ENCODE measurements at places on chromosomes 13 and 19. TPM values are rescaled to one million over a fixed set of nuclear protein-coding genes. Genes with fewer than 3 reads are reported as not detected.

GRCh38 chr13:97134364-97135095 lies 87.6 kb upstream of the MBNL2 start:
- H3K36me3 ChIP-seq = no peaks in the 10 kb centered on the region
- H3K4me3 ChIP-seq = no peak overlapping the region
- H3K27ac ChIP-seq = no peak overlapping the region
- H3K4me1 ChIP-seq = no peaks in the 10 kb centered on the region
- no peak for DNase-seq

GRCh38 chr19:1423436-1424191 lies 14.6 kb upstream of the RPS15 start:
- no peaks in the 10 kb centered on the region for H3K4me1 ChIP-seq
- H3K27me3 ChIP-seq = no peaks in the 10 kb centered on the region

DNA sequence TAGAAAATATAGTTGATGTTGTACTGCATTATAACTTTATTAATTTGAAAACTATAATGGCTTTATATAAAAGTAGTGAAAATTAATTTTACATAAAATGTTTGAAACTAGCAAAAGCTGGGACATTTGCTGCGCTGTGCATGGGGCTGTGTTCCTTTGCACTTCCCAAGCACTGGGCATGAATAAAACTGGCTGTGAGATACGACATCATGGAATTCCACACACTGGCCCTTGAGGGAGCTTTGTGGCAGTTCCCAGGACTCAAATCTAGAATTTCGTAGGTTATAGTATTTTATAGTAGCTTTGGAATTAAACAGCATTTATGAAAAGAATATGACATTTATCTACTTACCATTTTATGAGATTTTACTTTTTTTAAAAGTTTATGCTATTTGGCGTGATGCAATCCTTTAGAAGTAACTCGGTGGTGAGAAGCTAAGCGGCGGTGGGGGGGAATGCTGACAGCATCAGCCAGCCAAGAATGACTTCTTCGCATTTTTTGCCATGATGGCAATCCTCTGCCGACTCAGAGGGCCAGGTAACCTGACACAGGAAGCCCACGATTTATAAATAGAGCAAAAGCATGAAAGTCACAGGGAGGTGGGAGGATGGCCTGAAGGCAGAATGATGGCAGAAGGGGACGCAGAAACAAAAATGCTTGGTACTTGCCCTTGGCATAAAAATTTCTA lies 553.5 kb downstream of the MYO16 start:
- no peak overlapping the region for H3K27ac ChIP-seq
- no peaks in the 10 kb centered on the region for H3K4me1 ChIP-seq
- H3K4me3 ChIP-seq = no peak overlapping the region
- no peaks in the 10 kb centered on the region for H3K27me3 ChIP-seq
- H3K36me3 ChIP-seq = no peaks in the 10 kb centered on the region
- DNase-seq = no peak

DNA sequence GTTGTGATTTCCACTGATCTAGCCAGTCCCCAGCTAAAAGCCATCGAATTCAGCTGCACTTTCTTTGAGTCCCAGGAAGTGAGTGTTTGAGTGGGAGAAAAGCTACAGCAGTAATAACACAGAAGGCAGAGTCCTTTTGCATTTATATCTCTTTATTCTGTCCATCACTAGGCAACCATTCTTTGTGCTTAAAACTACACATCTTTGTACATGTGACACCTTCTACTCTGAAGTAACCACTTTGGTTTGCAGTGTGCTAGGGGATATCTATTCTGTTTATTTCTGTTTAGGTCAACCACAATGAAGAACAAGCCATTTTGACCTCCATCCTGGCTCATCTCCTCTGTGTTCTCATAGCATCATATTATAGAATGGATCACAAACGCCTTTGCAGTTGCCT lies 226.0 kb upstream of the SERP2 start:
- peaks cover 6% of the 10 kb centered on the region for H3K4me1 ChIP-seq
- H3K36me3 ChIP-seq = no peaks in the 10 kb centered on the region
- H3K27me3 ChIP-seq = no peaks in the 10 kb centered on the region
- DNase-seq = no peak
- no peak overlapping the region for H3K27ac ChIP-seq

GRCh38 chr19:49544154-49544553 lies 16.4 kb downstream of the RCN3 start:
- H3K4me1 ChIP-seq = peaks cover 10% of the 10 kb centered on the region
- no peaks in the 10 kb centered on the region for H3K27me3 ChIP-seq
- peaks cover 4% of the 10 kb centered on the region for H3K36me3 ChIP-seq
- H3K27ac ChIP-seq = no peak overlapping the region
- DNase-seq = no peak
- H3K4me3 ChIP-seq = no peak overlapping the region

- no peak overlapping the region for H3K27ac ChIP-seq
- no peak for DNase-seq
These were observed 87.9 kb downstream of the URI1 start for GRCh38 chr19:30029721-30030510.

GRCh38 chr19:11463391-11463790 lies 17.5 kb downstream of the ELAVL3 start:
- H3K4me3 ChIP-seq = no peak overlapping the region
- H3K27ac ChIP-seq = no peak overlapping the region
- DNase-seq = no peak
- H3K4me1 ChIP-seq = no peaks in the 10 kb centered on the region

- DNase-seq = no peak
- no peak overlapping the region for H3K27ac ChIP-seq
- no peaks in the 10 kb centered on the region for H3K4me1 ChIP-seq
- H3K36me3 ChIP-seq = no peaks in the 10 kb centered on the region
- H3K27me3 ChIP-seq = no peaks in the 10 kb centered on the region
- H3K4me3 ChIP-seq = no peak overlapping the region
These were observed 40.2 kb upstream of the ABCC4 start for GRCh38 chr13:95341441-95341840.

DNA sequence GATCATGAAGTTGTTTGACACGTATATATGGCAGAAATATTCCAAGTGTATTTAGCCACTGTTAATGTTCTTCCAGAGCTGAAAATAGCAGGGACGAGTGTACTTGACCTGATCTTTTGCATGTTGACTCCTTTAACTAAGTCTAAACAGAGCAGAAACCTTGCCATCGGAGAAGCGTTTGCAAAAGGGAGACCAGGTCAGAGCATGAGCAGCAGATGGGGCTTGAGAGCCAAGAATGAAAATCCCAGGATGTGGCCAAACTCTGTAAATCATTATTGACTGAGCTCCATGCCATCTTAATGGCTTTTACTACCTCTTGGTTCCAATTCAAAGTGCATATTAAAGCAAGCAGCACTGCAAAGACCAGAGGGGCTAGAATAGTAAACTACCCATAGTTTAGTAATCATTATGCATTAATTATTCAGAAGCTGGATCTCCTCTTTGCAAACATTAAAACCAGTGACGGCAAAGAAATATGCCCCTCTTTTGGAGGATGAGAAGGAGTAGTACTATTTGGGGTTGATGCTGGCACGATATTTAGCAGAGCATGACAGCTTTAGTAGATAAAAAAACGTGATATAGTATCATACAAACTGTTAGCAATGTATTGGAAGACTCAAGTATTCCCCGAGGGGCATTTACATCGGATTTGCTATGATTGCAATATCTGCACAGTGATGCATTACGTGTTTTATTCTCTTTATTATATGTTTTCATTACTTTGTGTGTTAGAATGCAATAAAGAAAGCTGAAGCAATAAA lies 55.7 kb downstream of the FAM216B start:
- no peak for DNase-seq
- H3K36me3 ChIP-seq = no peaks in the 10 kb centered on the region

DNA sequence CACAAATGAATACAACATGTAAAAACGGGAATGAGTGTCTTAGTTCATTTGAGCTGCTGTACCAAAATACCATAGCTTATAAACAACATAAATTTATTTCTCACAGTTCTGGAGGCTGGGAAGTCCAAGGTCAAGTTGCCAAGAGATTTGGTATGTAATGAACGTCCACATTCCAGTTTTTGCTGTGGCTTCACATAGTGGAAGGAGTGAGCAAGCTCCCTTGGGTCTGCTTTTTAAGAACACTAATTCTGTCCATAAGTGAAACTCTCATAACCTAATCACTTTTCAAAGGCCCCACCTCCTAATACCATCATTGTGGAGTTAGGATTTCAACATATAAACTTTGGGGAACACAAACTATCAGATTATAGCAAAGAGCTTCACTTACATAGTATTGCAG lies 1189.6 kb downstream of the PCDH9 start:
- DNase-seq = no peak
- no peak overlapping the region for H3K4me3 ChIP-seq
- H3K4me1 ChIP-seq = no peaks in the 10 kb centered on the region

DNA sequence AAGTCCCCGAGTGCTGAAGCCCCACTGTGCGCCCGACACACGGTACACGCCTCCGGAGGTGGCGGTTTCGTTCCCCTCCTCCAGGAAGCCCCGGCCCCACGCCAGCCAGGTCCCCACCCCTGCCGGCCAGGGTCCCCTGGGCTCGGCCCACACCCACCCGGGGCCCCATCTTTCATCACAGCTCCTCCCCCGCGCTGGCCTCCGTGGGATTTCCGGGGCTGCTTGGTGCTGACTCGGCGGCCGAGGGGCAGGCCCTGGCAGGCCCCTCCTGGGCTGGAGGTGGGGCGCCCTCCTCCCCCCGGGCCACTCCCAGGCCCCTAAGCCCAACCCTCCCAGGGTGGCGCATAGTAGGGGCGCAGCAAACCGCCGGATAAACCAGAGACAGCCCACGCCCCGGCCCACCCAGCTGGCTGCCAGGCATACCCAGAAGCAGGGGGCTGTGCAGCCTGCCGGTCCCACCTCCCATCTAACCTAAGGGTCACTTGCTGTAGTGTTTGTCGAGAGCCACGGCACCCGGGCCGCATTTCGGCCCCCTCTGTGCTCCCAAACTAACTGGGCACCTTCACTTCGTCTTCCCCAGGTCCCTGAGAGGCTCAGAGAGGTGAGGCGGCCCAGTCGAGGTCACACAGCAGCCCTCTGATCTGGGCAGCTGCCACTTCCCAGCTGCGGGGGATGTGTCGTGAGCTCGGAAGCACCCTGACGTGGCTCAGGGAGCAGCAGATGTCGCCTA lies 6.6 kb downstream of the ZBTB7A start:
- H3K4me3 ChIP-seq = peak overlapping the region; percentile 72
- H3K27me3 ChIP-seq = no peaks in the 10 kb centered on the region
- peaks cover 62% of the 10 kb centered on the region for H3K4me1 ChIP-seq
- peak overlapping the region; percentile 99 for H3K27ac ChIP-seq

- no peak overlapping the region for H3K4me3 ChIP-seq
- H3K27ac ChIP-seq = no peak overlapping the region
- DNase-seq = no peak
- no peaks in the 10 kb centered on the region for H3K27me3 ChIP-seq
- H3K36me3 ChIP-seq = no peaks in the 10 kb centered on the region
- H3K4me1 ChIP-seq = no peaks in the 10 kb centered on the region
These were observed 31.9 kb upstream of the CCNE1 start for GRCh38 chr19:29779921-29780320.

- H3K4me1 ChIP-seq = no peaks in the 10 kb centered on the region
- no peak overlapping the region for H3K4me3 ChIP-seq
- H3K27ac ChIP-seq = no peak overlapping the region
- no peak for DNase-seq
These were observed 30.8 kb downstream of the PIN1 start for GRCh38 chr19:9865732-9866501.

GRCh38 chr19:35038623-35039512 lies 2.7 kb upstream of the HPN start:
- no peaks in the 10 kb centered on the region for H3K4me1 ChIP-seq
- H3K36me3 ChIP-seq = no peaks in the 10 kb centered on the region
- H3K27me3 ChIP-seq = peaks cover 4% of the 10 kb centered on the region
- no peak overlapping the region for H3K4me3 ChIP-seq
- H3K27ac ChIP-seq = no peak overlapping the region

GRCh38 chr19:1482361-1483130 lies 3.5 kb upstream of the C19orf25 start:
- no peaks in the 10 kb centered on the region for H3K36me3 ChIP-seq
- no peak overlapping the region for H3K27ac ChIP-seq
- H3K27me3 ChIP-seq = no peaks in the 10 kb centered on the region

- H3K4me1 ChIP-seq = no peaks in the 10 kb centered on the region
- no peak overlapping the region for H3K27ac ChIP-seq
- no peaks in the 10 kb centered on the region for H3K36me3 ChIP-seq
- H3K4me3 ChIP-seq = no peak overlapping the region
- no peak for DNase-seq
- no peaks in the 10 kb centered on the region for H3K27me3 ChIP-seq
These were observed 316.6 kb downstream of the DCLK1 start for GRCh38 chr13:35814605-35815011.

GRCh38 chr19:47776568-47776967 lies 1.9 kb upstream of the SELENOW start:
- H3K4me1 ChIP-seq = no peaks in the 10 kb centered on the region
- H3K27ac ChIP-seq = peak overlapping the region; percentile 90
- DNase-seq = peak; percentile 46
- H3K27me3 ChIP-seq = no peaks in the 10 kb centered on the region
- no peaks in the 10 kb centered on the region for H3K36me3 ChIP-seq

DNA sequence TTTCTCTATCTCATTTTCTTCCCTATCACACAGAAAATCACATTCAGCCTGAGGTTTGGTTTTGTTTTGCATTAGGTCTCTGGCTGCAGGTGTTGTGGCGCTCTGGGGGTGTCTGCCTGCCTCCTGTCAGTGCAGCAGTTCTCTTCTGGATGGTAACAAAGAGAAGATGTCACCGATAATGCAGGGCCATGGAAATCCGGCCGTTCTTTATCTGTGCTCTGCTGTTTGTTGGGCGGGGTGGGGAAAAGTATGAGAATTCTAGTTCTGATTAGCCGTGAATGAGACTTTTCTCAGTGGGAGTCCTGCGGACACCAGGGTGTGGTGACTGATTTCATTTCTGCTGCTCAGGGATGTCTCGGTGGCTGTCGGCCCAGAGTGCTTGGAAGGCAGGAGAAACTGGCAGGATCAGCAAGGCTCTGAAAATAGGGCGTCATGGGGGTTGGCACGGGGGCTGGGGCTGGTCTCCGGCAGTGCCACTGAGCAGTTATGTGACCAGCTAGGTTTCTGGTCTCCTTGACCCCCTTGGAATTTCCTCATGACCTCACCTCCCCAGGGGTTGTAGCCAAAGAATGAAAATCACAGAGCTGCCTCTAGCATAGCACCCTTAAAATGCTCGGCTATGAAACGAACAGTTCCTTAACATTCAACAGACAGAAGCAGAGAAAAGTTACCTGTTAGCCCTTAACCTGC lies 5.0 kb downstream of the RNF113B start:
- no peaks in the 10 kb centered on the region for H3K36me3 ChIP-seq
- no peak for DNase-seq
- H3K27ac ChIP-seq = peak overlapping the region; percentile 47
- peaks cover 8% of the 10 kb centered on the region for H3K4me1 ChIP-seq
- H3K27me3 ChIP-seq = no peaks in the 10 kb centered on the region

Gene TPTE2
- 0.15 TPM for total RNA-seq

Gene ARL11
- 2.3 TPM for total RNA-seq

Gene MED16
- total RNA-seq = 73.3 TPM

Gene DLEU7
- not detected for total RNA-seq

Gene FXYD7
- 0.61 TPM for total RNA-seq

Gene ZNF420
- 6.7 TPM for total RNA-seq

Gene SLC1A6
- total RNA-seq = not detected

Gene IRGC
- not detected for total RNA-seq

Gene KEAP1
- 87.3 TPM for total RNA-seq

Gene INSL3
- not detected for total RNA-seq

Gene MIA
- 3.6 TPM for total RNA-seq

Gene CBARP
- 0.48 TPM for total RNA-seq
